CD8-positive, alpha-beta memory T cell (primary cell): ENCODE measurements at places on chromosomes 3 and 15. TPM values are rescaled to one million over a fixed set of nuclear protein-coding genes. Genes with fewer than 3 reads are reported as not detected.

Gene BCL6
- polyA plus RNA-seq, result 1.8 TPM

Gene LRRC2
- not detected for polyA plus RNA-seq

Gene NR2E3
- not detected for polyA plus RNA-seq

Gene ITGA11
- not detected for polyA plus RNA-seq

Gene GOLGA8S
- polyA plus RNA-seq, result not detected

Gene KY
- polyA plus RNA-seq, result 0.36 TPM

Gene IL16
- 310 TPM for polyA plus RNA-seq

- H3K27ac ChIP-seq, result no peak overlapping the region
- H3K36me3 ChIP-seq, result no peaks in the 10 kb centered on the region
- no peaks in the 10 kb centered on the region for H3K27me3 ChIP-seq
- no peaks in the 10 kb centered on the region for H3K4me1 ChIP-seq
These were observed 411.5 kb upstream of the MCTP2 start for GRCh38 chr15:93819826-93820225.

GRCh38 chr15:62732078-62732477 lies 310.5 kb upstream of the TPM1 start:
- H3K4me3 ChIP-seq, result no peak overlapping the region
- no peak overlapping the region for H3K27ac ChIP-seq
- no peaks in the 10 kb centered on the region for H3K36me3 ChIP-seq
- no peaks in the 10 kb centered on the region for H3K27me3 ChIP-seq

DNA sequence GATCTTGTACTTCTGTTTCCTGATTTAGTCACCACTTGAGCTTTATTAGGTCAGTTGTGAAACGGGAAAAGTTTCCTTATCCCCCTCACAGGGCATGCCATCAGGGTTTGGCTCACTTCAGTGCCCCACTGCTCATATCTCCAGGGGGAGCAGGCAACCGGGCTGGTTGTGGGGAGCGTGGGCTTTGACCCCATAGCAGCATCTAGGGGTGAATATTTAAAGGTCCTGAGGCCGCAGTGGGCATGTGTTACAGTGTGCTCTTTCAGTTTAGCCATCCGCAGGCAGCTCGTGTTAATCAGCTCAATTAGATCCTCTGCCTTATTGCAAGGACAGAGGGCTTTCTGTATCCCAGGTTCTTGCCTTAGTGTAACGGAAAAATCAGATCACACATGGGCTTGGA lies 71.9 kb downstream of the MRPL46 start:
- H3K4me3 ChIP-seq, result no peak overlapping the region
- no peak for DNase-seq
- no peaks in the 10 kb centered on the region for H3K36me3 ChIP-seq
- H3K27me3 ChIP-seq, result no peaks in the 10 kb centered on the region
- no peak overlapping the region for H3K27ac ChIP-seq
- H3K4me1 ChIP-seq, result no peaks in the 10 kb centered on the region

DNA sequence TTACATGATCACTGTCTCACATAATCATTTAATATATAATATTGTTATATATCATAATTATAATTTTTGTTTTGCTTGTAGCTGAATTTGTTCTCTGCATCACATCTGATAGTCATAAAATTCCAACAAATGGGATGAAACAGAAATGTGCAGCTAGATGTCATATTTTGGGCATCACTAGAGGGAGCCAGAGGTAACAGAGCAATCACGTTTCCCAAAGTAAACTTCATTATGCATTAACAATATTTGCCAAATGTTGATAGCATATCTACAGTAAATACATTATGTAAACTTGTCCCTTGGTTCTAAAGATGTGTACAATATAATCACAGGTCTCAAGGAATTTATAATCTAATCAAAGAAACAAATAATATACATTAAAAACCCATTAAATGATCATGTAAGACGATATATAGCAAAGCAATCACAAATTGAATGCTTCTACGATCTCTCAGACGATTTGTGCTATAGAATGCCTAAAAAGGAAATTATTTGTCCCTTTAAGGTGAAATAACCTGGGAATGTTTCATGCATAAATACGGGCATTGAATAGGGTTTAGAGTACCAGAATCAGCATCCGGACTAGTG lies 234.2 kb upstream of the MCTP2 start:
- H3K4me3 ChIP-seq, result no peak overlapping the region
- no peak for DNase-seq
- no peaks in the 10 kb centered on the region for H3K27me3 ChIP-seq
- H3K4me1 ChIP-seq, result no peaks in the 10 kb centered on the region
- H3K27ac ChIP-seq, result no peak overlapping the region

DNA sequence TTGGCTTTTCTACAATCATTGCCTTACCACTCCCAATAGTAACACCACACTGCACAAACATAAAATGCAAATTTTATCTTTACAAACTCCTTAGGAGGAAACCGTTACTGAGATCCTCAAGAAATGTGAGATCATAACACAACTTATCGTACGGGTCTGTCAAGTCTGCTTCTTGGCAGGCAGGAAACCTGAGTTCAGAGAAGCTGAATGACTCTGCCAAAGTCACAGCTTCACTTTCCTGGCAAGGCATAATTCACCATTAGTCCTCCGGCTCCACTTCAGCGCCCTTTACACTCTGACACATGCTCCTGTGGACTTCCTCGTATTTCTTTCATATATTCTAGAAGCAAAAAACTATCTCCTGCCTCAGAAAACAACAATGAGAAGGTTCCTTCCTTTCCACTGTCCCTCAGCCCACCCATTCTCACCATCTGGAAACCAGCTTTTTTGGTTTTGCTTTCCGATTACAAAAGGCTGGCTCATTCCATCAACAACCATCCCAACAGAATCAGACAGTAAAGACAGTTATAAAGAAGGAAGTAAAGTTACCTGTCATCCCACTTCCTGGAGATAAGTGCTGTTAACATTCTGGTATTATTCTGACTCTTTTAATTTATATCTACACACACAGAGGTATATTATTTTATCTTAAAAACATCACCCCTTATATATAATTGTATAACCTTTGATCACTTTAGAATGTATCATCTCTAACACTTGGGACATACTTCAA lies 223.4 kb downstream of the STT3B start:
- no peaks in the 10 kb centered on the region for H3K36me3 ChIP-seq
- no peaks in the 10 kb centered on the region for H3K27me3 ChIP-seq
- no peak overlapping the region for H3K27ac ChIP-seq
- no peak for DNase-seq

- H3K27ac ChIP-seq, result no peak overlapping the region
- DNase-seq, result no peak
- H3K36me3 ChIP-seq, result no peaks in the 10 kb centered on the region
These were observed 284.4 kb downstream of the FOXP1 start for GRCh38 chr3:71299160-71299559.

DNA sequence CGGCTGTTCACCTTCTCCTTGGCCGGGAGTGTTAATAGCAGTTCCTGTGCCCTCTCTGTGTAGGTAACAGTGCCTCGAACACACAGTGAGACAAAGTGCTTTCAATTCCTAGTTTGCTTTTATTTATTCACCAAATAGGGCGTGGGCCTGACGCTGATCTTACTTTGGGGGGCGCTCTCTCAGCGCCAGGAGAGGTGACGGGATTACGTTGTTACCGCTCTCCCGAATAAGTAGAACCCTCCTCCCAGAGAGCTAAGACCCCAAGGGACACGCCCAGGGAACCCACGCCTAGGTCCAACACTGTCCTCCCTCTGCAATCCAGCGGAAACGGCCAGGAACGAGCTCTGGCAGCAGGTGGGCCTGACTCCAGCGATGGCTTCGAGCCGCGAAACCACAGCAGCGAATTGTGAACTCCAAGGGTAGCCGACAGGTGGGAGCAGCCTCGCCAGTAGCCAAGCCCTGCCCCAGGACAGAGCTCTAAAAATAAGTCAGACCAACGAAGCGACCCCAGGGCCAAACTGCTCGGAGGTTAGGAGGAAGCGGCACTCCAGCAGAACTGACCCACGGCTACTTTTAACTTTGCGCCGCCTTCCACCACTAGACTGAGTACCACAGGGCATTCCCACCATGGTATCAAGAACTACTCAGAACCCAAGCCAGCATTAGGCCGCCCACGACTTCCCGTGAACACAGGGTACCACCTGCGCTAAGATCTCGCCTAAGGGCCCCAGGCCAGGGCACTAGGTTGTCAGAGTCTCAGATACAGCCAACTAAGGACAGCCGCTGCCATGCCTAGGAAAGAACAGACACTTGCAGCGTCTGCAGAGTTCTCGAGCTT lies 1.6 kb upstream of the SIN3A start:
- H3K4me3 ChIP-seq, result peak overlapping the region; percentile 90
- H3K27me3 ChIP-seq, result no peaks in the 10 kb centered on the region
- peak overlapping the region; percentile 94 for H3K27ac ChIP-seq
- no peaks in the 10 kb centered on the region for H3K36me3 ChIP-seq

GRCh38 chr15:47398594-47398993 lies 318.7 kb upstream of the SEMA6D start:
- H3K4me3 ChIP-seq, result no peak overlapping the region
- H3K27ac ChIP-seq, result no peak overlapping the region
- no peaks in the 10 kb centered on the region for H3K4me1 ChIP-seq
- no peaks in the 10 kb centered on the region for H3K36me3 ChIP-seq
- no peaks in the 10 kb centered on the region for H3K27me3 ChIP-seq
- DNase-seq, result no peak

GRCh38 chr3:132539681-132540080 lies 57.4 kb upstream of the ACKR4 start:
- DNase-seq, result no peak
- H3K27me3 ChIP-seq, result no peaks in the 10 kb centered on the region
- H3K36me3 ChIP-seq, result no peaks in the 10 kb centered on the region
- H3K4me3 ChIP-seq, result no peak overlapping the region
- no peaks in the 10 kb centered on the region for H3K4me1 ChIP-seq

GRCh38 chr3:167882057-167882667 lies 146.6 kb downstream of the SERPINI1 start:
- DNase-seq, result no peak
- H3K27ac ChIP-seq, result no peak overlapping the region
- no peaks in the 10 kb centered on the region for H3K27me3 ChIP-seq
- no peaks in the 10 kb centered on the region for H3K36me3 ChIP-seq
- H3K4me1 ChIP-seq, result no peaks in the 10 kb centered on the region

DNA sequence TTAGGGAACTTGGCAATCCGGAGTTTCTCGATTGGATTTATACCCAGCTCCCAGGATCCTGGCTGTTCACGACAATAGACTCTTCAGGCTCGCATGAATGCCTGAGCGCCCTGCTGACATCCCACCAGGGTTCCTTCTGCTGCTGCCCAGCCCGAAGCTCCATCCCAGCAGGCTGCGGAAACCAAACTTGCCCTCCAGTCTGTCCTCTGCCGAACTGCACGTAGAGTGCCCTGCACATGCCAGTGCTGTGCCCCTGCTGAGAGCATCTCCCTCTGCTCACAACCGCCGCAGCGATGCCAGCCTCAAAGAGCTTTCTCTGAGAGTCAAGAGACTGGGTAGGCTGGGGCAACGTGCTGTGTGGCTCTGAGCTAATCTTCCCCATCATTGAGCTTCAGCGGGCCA lies 6.9 kb downstream of the ADAMTS7 start:
- peaks cover 4% of the 10 kb centered on the region for H3K27me3 ChIP-seq
- no peaks in the 10 kb centered on the region for H3K36me3 ChIP-seq
- no peak for DNase-seq
- no peaks in the 10 kb centered on the region for H3K4me1 ChIP-seq
- no peak overlapping the region for H3K4me3 ChIP-seq

- H3K4me3 ChIP-seq, result no peak overlapping the region
- no peaks in the 10 kb centered on the region for H3K27me3 ChIP-seq
- DNase-seq, result no peak
- H3K27ac ChIP-seq, result no peak overlapping the region
- no peaks in the 10 kb centered on the region for H3K36me3 ChIP-seq
These were observed 3.8 kb upstream of the ZNF385D start for GRCh38 chr3:21754839-21755238.

- H3K4me1 ChIP-seq, result no peaks in the 10 kb centered on the region
- no peaks in the 10 kb centered on the region for H3K36me3 ChIP-seq
These were observed 56.1 kb upstream of the ACAN start for GRCh38 chr15:88747111-88747510.

GRCh38 chr3:3927965-3928364 lies 128.7 kb downstream of the LRRN1 start:
- no peaks in the 10 kb centered on the region for H3K4me1 ChIP-seq
- H3K27ac ChIP-seq, result no peak overlapping the region
- H3K36me3 ChIP-seq, result no peaks in the 10 kb centered on the region
- no peaks in the 10 kb centered on the region for H3K27me3 ChIP-seq
- H3K4me3 ChIP-seq, result no peak overlapping the region

GRCh38 chr3:6216135-6217026 lies 644.5 kb upstream of the GRM7 start:
- H3K36me3 ChIP-seq, result no peaks in the 10 kb centered on the region
- no peaks in the 10 kb centered on the region for H3K27me3 ChIP-seq
- DNase-seq, result no peak
- H3K4me3 ChIP-seq, result no peak overlapping the region

DNA sequence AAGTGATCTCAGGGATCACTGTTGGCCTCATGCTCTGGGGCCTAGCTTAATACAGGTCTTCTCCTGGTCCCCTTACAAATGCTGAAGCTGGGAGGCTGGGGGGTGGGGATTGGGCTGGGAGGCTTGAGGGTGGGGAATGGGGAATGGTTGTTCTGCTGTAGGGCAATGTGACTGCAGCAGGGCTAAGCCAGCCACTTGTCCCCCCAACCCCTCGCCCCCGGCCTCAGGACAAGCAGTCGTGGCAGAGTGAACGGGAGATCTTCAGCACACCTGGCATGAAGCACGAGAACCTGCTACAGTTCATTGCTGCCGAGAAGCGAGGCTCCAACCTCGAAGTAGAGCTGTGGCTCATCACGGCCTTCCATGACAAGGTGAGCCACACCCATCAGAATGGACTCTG lies 17.2 kb upstream of the EXOG start:
- H3K4me1 ChIP-seq, result no peaks in the 10 kb centered on the region
- no peak overlapping the region for H3K27ac ChIP-seq
- H3K36me3 ChIP-seq, result peaks cover 15% of the 10 kb centered on the region
- DNase-seq, result no peak
- H3K4me3 ChIP-seq, result no peak overlapping the region

- H3K27ac ChIP-seq, result no peak overlapping the region
- H3K27me3 ChIP-seq, result no peaks in the 10 kb centered on the region
- H3K4me3 ChIP-seq, result no peak overlapping the region
These were observed 12.5 kb upstream of the IL16 start for GRCh38 chr15:81184188-81184587.

- H3K4me1 ChIP-seq, result peaks cover 44% of the 10 kb centered on the region
- DNase-seq, result no peak
- no peaks in the 10 kb centered on the region for H3K36me3 ChIP-seq
- no peaks in the 10 kb centered on the region for H3K27me3 ChIP-seq
- peak overlapping the region; percentile 25 for H3K4me3 ChIP-seq
These were observed 57.6 kb upstream of the TNFSF10 start for GRCh38 chr3:172580680-172581401.

DNA sequence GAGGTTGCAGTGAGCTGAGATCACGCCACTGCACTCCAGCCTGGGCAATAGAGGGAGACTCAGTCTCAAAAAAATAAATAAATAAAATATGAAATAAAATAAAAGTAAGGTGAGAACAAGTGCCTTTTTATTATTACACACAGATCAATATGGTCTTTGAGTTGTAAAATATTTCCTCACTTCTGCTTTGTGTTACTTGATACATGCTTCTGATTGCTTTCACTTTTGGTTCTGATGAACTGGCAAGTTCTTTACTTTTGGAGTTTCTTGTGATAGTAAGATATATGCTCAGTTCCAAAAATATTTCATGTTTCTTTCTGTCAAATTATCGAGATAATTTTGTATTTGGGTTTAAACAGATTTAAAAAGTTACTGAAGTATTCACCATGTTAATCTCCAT lies 16.6 kb upstream of the GYG1 start:
- H3K27ac ChIP-seq, result no peak overlapping the region
- H3K27me3 ChIP-seq, result no peaks in the 10 kb centered on the region
- H3K36me3 ChIP-seq, result no peaks in the 10 kb centered on the region
